Myocyte (in vitro differentiated cells): ENCODE measurements at places on chromosomes 12 and 14. TPM values are rescaled to one million over a fixed set of nuclear protein-coding genes. Genes with fewer than 3 reads are reported as not detected.

DNA sequence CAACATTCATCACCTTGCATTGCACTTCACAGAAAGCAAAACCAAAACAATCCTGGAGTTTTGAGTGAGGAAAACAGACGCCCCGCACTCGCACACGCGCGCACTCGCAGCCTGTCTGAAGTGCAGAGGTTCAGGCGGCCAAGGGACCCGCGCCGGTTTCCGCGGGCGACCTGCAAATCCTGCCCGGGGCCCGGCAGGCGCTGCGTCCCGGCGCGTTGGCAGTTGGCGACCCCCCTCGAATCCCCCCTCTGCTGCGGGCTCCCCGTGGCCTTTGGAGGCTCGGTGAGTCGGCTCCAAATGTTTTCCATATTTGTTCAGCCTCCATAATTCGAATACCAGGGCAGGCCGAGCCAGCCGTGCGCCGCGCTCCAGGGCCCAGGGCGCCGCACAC lies at the start of gene SSPN:
Gene SSPN (plus strand): TSS at position 324 of the 391 bp plus-strand sequence. CDS start 100 bp downstream, outside the sequence.
- DNase-seq: peak; percentile 88

- DNase-seq: peak; percentile 63
Observed at GRCh38 chr14:81990312-81990761, 456.7 kb upstream of the SEL1L start.

- DNase-seq: no peak
Observed at GRCh38 chr14:102625564-102626296, 33.3 kb downstream of the RCOR1 start.

DNA sequence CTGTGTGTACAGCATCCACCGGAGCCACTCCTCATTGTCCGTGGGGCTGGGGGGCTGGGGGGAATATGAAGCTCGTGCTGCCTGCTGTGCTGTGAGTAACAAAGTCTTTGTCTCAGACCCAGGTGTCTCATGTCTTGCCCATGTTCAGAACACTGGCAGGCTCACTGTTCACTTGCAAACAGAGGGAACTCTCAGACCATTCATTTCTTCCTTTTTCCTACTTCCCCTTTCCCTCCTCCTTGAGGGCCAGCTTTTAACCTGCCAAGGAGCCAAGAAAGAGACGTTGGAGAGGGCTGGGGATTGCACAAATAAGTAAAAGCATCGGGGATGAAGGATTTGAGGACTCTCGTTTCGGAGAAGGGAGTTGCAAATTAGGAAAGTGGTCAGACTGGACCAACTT lies 21.6 kb downstream of the GPR132 start:
- no peak for DNase-seq

GRCh38 chr12:7837366-7837765 lies 35.3 kb downstream of the SLC2A14 start:
- DNase-seq: no peak

DNA sequence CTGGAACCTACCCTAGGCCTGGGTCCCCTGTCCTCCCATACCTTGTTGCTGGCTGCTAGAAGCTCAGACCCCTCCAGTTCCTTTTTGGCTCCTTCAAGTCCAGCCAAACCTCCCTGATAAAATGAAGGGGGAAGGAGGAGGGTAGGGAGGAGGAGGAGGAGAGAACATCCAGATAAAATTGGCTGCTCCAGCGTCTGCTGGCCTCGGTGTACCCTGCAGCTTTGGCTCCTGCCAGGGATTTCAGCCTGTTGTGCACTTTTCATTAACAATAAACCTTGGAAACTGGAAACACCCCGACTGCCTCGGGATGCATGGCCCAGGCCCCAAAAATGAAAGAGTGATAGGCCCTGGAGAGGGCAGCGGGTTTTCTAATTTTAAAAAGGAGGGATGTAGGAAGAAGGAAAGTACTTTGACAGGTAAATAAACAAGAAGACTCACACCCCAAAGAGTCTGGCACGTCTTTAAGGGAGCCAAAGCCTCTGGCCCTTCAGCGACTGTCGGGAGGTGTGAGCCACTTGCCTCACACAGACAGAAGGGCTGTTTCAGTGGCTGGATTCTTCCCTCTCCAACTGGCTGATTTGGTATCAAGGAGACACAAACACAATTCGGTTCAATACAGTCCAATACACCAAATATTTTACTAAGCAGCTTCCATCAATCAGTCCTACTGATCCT lies 49.8 kb downstream of the NUAK1 start:
- DNase-seq: no peak

The FITM1 gene
- total RNA-seq: 144 and 180 TPM in 2 replicates

The TAS2R8 gene
- total RNA-seq: 0.21 TPM in 1 of 2 replicates, not detected in the other

The SIRT4 gene
- total RNA-seq: 4.5 and 5.6 TPM in 2 replicates

The LMNTD1 gene
- total RNA-seq: not detected in 2 replicates

The PTCSC3 gene
- total RNA-seq: not detected in 2 replicates

The THTPA gene
- 31.6 and 42.1 TPM in 2 replicates for total RNA-seq

The LIN7A gene
- total RNA-seq: 0.21 and 0.26 TPM in 2 replicates
